ENCODE measurements at places on chromosomes 3 and 15.

DNA sequence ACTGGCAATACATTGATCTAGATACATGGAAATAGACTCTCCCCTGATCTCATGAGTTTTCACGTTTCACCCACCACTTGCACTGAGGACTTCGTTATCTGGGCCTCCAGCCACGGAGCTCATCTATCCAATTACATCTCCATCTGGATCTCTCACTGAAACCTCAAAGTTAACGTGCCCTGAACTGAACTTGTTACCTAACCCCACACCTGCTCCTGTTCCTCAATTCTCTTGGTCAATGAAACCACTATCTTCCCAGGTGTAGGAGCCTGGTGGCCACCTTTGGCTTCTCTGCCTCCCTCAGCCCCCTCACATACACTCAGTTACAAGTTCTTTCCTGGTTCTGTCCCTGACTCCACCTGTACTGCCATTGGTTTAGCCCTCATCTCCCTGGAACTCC is 9.7 kb downstream of the DGKG start:
- no peak for DNase-seq

DNA sequence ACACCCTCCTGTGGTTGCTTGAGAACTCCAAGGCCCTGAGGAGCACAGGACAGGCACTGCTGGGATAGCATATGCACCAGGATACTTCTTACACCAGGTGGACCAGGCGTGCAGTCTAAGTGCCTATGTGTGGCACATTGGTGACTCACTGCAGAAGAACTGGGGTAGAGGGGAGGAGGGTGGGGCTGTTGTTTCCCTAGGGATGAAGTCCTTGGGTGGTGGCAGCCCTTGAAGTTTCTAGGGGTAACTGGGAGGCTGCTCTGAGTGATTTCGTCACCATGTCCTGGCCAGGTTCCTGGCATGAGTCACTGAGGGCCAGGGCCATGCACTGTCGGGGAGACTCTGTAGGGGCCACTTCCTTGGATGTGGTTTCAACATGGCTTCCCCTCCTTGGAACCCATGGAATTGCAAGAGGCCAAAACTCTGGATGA is 15.9 kb downstream of the MYZAP start:
- DNase-seq, result peak; percentile 93

DNA sequence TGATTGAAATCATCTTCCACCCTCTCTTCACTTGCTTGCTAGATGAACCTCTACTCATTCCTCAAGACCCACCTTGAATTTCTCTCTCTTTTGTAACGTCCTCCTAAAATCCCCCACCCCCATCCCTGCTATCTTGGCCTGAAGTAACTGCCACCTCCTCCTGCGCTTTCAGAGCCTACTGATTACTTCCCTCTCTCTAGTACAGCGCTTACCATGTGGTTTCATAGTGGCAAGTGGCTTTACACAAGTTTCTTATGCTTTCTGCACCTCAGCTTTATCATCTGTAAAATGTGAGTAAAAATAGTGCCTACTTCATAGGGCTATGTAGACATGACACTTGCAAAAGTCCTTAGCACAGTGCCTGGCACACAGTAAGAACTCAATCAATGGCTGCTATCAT is 28.7 kb upstream of the DAZL start:
- no peak for DNase-seq

- no peak for DNase-seq
Observed at GRCh38 chr3:67846166-67846565, 191.8 kb upstream of the SUCLG2 start.

DNA sequence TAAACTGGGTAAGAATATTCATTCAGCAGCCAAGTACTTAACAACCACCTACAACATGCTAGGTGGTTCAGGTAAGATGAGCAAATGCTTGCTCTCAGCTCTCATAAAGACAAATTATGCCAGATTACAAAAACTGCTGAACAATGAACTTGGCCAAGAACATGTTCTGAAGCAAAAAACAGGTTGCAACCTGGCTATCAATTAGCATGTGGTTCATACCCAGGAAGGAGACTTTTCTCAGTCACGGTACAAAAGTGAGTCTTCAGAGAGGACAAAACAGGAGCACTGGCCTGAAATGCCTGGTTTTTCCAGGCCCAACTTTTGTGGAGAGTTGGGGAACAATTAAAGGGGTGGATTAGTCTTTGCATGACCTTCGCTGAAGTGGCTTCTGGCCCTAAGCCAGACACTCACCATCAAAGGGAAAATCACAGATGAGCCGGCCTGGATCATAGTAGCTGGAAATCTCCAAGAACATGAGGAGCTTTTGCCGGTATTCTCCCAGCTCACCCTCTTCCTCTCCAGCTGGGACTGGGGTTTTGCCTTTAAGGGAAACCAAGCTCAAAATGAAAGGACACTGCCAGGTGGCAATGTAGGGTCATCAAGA is 7.6 kb upstream of the PLA2G4F start:
- DNase-seq, result peak; percentile 25

Data from adrenal gland (tissue), 19 donors.